ENCODE measurements at places on chromosomes 11 and 22.
A peak's percentile ranks its signal among the peaks of the same experiment; 100 is the strongest.

DNA sequence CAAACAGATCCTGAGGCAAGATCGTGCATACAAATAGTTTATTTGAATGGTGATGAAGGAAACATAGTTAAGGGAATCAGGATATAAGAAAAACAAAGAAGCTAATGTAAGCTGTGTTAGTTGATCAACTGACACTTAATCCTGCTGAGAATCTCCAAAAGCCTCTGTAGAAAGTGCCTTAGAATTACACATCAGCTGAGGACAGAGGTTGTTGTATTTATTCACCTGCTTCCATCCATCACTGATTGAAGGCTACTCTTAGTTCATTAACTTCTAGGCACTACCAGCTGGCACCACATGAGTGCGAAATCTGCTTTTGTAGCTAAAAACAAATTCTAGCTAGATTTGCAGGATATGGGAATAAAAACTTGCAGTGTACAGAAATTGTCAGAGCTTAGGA lies 1082.0 kb upstream of the CNTN5 start:
- DNase-seq: no peak

- no peak for DNase-seq
Observed at GRCh38 chr11:76621868-76622267, 48.7 kb downstream of the LRRC32 start.

- no peak for DNase-seq
Observed at GRCh38 chr22:20273758-20274181, 5.7 kb upstream of the RTN4R start.

DNA sequence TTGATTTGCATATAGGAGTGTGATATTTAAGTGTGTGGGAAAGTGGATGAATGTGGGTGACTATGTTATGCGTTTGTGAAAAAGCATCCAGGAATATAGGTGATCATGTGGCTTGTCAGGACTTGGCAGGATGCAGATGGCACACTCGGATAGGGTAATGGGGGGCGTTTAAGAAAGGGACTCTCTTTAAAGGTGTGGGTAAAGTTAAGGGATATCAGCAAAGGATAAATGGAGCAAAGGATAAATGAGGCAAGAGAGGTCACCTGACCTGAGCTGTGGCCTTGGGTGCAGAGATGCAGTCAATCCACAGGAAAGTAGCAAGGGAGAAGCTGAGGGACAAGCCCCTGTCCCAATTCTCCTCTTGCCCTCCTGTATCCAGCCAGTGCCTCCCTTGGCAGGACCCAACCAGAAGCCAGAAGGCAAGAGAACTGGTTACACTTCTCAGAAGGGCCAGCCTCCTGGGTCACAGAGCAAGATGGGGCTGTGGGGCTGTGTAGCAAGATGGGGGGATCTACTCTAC lies 47.5 kb upstream of the GRAMD1B start:
- DNase-seq: no peak

GRCh38 chr22:29154364-29155048 lies 51.2 kb upstream of the EMID1 start:
- DNase-seq: peak; percentile 63

GRCh38 chr11:102046841-102047240 lies 396 bp upstream of the CFAP300 start:
- DNase-seq: no peak

GRCh38 chr22:20455709-20456063 lies 18.1 kb upstream of the SCARF2 start:
- no peak for DNase-seq
